ENCODE measurements at places on chromosomes 2 and 18.

DNA sequence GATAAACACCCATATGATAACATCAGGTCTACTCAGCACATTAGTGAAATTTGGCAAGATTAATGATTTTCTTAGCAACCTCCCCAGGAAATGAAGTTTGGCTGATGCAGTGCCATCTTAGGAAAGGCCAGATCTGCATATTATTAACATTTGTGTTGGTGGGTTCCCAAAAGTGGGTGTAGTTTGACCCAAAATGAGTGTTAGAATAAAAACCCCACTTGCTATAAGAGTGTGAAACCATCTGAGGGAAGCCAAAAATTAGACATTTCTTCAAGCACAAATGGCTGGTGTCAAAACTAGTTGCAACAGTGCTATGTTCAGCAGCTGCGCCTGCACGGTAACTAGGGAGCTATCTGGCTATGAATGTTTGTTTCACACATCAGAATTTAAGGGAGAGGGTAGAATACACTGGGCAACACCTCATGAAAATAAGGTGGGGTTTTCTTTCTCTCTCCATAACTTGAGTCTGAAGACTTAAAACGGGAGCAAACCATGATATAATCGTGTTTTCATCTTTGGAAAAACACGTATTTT is 15.9 kb upstream of the CSRNP3 start:
- DNase-seq = no peak

DNA sequence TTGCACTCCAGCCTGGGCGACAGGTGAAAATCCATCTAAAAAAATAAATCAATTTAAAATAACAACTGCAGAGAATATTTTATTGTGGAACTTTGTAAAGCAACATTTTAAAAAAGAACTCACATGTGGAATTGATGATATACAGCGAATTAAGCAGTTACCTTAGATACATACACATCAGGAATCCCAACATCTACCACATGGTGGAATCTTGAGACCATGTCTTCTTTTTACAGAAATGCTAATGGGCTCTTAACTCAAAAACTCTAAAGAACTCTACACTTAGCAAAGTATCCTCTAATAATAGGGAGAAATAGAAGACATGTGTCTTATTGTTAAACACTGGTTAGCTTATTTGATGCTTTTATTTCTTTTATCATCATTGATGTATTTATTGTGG is 373.6 kb downstream of the CDH7 start:
- no peak for DNase-seq

- peak; percentile 22 for DNase-seq
Measured at GRCh38 chr2:32715391-32715841, 87.6 kb downstream of the TTC27 start.

DNA sequence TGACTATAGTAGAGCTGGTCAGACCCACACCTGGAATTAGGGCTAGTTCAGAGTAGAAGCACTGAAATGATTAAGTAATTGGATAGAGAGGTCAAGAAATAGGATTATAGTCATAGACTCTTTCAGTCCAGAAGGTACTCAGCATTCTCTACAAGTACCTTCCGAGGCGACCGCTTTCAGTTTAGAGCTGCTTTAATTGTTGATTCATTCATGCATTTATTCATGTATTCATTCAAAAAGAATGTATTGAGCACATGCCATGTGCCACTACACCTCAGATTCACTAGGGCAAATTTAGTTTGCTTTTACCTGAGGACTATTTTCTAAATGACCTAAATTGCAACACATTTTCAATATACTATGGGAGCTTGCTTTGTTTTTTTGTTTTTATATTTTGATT is 48.7 kb downstream of the CRIM1 start:
- no peak for DNase-seq

GRCh38 chr2:185785156-185785555 is 46.6 kb downstream of the FSIP2 start:
- DNase-seq = no peak

- DNase-seq = no peak
Measured at GRCh38 chr2:48733067-48733503, 22.4 kb downstream of the LHCGR start.

DNA sequence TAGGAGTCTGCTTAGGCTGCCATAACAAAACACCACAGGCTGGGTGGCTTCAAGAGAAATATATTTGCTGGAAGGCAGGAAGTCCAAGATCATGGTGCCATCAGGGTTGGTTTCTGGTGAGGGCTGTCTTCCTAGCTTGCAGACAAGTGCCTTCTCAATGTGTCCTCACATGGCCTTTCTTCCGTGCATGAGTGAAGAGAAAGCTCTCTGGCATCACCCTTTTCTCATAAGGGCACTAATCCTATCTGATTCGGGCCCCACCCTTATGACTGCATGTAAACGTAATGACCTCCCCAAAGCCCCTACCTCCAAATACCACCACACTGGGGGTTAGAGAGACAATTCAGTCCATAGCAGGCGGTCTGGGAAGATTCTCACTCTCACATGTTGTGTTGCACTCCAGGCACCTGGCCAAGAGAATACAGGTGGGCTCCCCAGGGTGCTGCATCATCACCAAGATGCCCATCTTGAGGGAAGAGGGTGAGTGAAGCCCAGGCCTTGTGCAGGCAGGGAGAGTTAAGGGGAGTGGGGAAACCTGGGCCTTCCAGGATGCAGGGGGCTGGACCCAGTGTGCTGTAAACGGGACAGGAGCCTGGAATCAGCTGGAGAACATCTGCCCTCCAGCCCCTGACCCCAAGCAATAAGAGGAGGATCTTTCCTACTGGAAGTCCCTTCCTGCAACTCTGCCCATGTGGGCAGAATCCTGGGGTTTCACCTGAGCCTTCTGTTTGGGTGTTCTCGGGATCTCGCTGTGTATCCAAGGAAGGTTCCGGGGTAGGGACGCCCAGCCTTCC is 10.2 kb downstream of the CATIP start:
- no peak for DNase-seq
